BJ (cell line): ENCODE measurements at places on chromosomes 2 and 18.

GRCh38 chr2:100780203-100781008 is 39.5 kb upstream of the NPAS2 start:
- DNase-seq, result no peak

GRCh38 chr18:6976935-6977334 is 140.7 kb downstream of the LAMA1 start:
- DNase-seq, result no peak

- no peak for DNase-seq
These were observed 6.6 kb downstream of the PSD4 start for GRCh38 chr2:113180131-113180946.

- no peak for DNase-seq
These were observed 58.3 kb downstream of the FBXO36 start for GRCh38 chr2:229980431-229981184.

DNA sequence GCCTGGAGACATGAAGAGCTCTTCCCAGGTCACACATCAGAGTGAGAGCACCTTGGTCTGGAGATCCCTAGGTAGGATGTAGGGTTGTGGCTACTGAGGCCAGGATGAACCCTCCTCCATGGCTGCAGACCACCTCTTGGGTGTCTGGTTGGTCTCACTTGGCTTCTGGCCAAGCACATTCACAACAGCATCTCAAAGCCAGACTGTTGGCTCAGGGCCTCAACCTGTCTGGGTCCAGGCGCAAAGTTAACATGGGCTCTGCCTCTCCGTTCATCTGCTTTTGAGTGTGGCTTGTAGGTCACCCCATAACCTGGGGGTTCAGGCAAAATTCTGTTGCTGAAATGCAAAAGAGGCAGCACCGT is 40.1 kb downstream of the RHOB start:
- DNase-seq, result no peak

DNA sequence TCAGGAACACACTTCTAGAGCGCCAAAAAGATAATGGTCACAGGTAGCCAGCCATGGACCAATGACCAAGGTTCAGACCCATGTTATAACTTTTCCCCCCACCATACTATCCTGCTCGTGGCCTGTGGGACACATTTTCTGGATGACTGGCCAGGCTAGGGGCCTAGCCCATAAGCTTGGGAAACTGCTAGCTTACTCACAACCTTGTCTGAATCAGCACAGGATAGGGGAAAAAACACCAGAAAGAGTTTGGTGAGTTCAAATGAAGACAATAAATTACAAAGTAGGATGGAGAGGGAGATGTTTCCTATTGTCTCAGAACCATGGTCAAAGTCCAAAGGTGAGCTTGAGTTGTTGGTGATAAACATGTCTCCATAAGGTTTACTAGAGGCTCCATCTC is 156.3 kb upstream of the CCDC68 start:
- DNase-seq, result no peak

DNA sequence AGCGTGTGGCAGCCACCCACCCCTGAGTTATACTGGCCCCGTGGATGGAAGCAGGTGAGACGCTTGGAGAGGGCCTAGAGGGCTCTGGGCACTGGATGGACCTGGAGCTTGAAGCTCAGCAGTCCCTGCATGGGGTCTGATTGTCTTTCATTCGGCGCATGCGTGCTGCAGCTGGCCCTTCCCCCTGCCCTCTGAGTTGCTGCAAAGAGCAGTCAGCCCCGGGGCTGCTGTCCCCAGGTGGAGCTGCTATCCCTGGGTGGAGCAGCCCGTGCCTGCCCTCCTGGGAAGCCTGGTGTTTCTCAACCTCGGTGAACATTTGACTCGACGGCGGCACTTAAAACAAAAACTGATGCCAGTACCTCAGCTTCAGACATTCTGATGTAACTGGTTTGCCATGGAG is 29.6 kb downstream of the IGFBP5 start:
- no peak for DNase-seq

GRCh38 chr2:105521616-105522015 is 122.8 kb upstream of the FHL2 start:
- DNase-seq, result no peak

DNA sequence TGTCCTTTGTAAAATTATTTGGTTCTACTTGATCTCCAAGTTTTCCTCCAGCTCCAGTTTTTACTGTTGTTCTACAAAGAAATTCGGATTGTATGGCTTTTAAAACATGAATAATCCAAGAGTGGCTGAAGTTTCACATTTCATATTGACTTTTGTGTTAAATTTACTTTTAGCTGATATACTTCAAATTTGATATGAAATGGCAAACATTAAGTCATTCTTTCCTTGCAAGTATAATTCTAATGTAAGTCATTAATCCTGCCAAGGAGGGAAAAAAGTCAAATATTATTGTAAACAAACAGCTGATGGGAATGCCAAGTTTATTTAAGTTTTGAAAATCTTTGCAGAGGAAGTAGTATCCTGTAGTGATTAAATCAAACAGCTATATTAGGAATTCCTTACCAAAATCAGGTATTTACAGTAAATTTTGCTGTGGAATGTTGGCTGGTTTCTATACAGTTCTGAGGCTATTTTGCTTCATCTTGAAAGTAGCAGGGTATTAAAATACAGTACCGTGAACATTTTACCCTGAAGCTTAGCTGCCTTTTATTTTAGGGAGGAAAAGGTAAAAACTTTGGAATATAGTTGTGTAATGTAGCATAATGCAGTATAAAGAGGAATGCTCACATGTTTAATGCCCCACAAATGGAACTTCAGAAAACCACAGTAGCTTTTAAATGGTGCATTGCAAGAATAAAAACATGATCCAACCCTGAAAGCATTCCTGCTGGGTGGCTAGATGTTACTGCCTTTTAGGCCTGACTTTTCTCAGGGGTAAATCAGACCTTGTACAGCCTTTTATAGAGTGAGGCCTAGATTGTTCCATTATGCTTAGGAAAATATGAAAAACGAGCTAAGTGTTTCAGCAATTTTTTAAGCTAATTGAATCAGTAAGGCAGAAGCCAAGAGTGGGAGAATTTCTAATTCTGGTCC is 62.7 kb upstream of the NT5C1B start:
- DNase-seq, result peak; percentile 85

GRCh38 chr18:44133483-44133882 is 547.2 kb upstream of the SETBP1 start:
- DNase-seq, result no peak

GRCh38 chr2:128286011-128286721 is 32.5 kb downstream of the HS6ST1 start:
- DNase-seq, result no peak

DNA sequence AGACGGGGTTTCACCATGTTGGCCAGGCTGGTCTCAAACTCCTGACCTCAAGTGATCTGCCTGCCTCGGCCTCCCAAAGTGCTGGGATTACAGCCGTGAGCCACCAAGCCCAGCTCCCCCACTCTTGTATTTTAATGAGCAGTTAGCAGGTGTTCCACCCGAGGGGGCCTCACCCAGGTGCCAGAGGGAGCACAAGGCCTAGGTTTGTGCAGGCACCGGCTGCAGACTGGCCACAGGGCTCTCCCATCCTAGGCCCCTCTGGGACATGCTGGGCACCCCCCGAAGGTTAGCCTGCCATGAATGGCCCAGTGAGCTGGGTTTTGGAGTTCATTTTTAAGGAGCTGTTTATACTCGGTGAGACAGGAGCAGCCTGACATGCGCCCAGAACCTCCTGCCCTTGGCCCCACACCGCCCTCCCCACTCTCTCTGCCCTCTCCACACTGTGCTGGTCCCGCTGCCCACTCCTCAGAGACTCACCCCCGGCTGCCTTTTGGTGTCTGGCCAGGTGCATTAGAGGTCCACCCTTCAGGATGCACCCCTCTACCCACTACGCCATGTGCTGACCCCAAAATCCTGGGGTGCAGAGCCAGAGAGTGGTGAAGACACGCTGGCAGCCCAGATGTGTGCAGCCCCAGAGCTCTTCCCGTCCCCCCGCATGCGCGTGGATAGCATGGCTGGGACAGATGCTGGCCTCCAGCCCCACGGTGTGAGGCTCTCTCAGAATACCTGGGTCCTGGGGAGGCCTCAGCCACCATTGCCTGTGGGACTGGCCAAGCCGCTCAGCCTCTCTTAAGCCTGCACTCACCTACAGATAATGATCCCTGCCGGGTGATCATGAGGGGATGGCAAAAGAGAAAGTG is 11.2 kb upstream of the KLF11 start:
- no peak for DNase-seq

- no peak for DNase-seq
These were observed 25.3 kb downstream of the MYO1B start for GRCh38 chr2:191270306-191271161.
